Stimulated activated CD8-positive, alpha-beta memory T cell treated with anti-CD3 and anti-CD28 coated beads, Interleukin-7, amount 100 ng/mL, for 4 hours (primary cell): ENCODE measurements at places on chromosomes 3 and 15.

DNA sequence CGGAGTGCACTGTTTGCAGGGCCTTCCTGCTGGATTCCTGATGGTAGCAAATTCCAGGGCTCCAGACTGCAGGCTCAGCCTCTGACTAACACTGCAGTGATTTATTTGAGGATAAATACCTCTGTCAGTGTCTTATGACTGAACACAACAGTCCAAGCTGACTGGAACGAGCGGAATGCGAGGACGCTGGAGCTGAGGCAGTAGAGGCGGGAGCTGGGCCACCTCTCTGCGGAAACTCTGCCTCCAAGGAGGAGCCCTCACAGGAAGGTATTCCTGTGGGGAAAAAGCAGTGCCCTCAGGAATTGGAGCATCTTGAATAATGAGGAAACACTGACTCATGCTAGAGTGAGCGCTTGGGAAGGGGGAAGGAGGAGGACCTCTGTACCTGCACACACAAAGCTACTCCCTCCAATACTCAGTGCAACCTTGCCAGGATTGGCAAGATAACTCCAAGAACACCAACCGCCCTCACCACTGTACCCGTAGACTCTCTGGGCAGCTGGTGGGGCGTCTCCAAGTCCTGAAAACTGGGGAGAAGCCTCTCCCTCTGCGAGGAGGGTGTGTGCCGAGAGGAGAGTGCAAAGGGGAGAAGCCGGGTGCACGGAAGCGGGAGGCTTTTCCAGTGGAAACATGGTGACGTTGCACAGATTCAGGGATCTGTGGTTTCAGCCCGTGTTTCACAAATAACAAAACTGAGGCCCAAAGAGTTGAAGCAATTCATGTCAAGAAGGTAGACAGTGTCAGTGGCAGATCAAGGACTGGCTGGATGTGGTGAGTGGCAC is 43.0 kb downstream of the VGLL4 start:
- DNase-seq: no peak

DNA sequence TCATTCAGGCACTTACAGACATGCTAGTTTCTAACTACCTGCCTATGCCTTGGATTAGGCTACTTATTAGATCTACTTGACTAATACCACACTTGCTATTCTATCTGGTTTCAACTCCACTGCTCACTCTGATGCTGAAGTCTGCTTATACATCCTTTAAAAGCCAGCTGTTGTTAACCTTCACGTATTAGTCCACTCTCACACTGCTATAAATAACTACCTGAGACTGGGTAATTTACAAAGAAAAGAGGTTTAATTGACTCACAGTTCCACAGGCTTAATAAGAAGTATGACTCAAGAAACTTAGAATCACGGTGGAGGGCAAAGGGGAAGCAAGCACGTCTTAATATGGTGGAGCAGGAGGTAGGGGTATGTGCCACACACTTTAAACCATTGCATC is 47.7 kb upstream of the ANKRD28 start:
- DNase-seq: no peak

GRCh38 chr3:66342717-66343356 is 122.0 kb downstream of the SLC25A26 start:
- DNase-seq: no peak

DNA sequence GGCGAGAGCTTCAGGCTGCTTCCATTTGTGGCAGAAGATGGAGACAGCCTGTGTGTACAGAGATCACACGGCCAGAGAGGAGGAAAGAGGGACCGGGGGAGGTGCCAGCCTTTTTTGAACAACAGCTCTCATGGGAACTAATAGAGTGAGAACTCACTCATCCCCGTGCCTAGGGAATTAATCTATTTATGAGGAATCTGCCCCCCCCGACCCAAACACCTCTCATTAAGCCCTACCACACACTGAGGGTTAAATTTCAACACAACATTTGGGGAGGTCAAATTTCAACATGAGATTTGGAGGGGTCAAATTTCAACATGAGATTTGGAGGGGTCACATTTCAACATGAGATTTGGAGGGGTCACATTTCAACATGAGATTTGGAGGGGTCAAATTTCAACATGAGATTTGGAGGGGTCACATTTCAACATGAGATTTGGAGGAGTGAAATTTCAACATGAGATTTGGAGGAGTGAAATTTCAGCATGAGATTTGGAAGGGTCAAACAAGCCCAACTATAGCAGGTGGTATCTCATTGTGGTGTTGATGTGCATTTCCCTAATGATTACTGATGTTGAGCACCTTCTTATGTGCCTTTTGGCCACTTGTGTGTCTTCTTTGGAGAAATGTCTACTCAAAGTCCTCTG is 20.6 kb upstream of the RFTN1 start:
- DNase-seq: no peak
